Transverse colon (tissue), 4 donors: ENCODE measurements at places on chromosomes 5 and 9. TPM values are rescaled to one million over a fixed set of nuclear protein-coding genes. Genes with fewer than 3 reads are reported as not detected.

Gene TPPP
- total RNA-seq: 4.1 TPM

Gene LCN10
- 33.6 TPM for total RNA-seq

Gene ZNF879
- total RNA-seq: 7.0 TPM

- DNase-seq: no peak
These were observed 64.3 kb upstream of the MYO10 start for GRCh38 chr5:17000291-17000939.

DNA sequence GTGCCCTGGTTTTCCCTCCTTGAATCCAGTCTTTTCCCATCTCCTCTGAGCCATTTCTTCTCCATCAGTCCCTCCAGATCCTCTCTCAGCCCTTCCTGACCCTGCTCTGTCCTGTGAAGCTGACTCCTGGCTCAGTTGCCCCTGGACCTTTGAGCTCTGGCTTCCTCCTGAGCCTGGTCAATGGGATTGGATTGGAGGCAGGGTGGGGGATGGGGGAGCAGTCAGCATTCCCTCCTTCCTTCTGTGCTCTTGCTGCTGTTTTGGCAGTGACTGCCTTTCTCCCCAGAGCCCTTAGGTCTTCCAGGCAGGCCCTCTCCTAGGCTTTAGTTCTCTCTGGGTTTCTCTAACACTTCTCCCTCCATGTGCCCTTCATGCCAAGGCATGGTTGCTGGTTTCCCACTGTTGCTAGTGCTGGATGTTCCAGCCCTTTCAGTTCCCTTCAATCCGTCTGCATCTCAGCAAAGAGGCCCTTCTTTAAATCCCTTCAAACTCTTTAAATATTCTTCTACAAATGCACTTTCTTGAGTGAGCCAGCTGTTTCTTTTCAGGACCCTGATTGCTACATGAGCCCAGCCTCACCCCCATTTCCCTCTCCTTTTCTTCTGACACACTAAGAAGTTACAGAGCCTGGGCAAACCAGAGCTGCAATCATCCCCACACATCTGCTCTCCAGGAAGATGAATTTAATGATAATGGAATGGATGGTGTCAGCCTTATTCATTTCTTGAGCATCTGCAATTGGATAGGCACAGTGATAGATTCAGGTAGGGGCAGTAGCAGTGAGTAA, 2.2 kb downstream of the TNFSF15 start:
- no peak for DNase-seq

GRCh38 chr5:73603998-73604397, 22.0 kb upstream of the ARHGEF28 start:
- no peak for DNase-seq

Gene MSANTD3
- total RNA-seq: 7.1 TPM

Gene GABBR2
- total RNA-seq: not detected

- no peak for DNase-seq
These were observed 178.2 kb upstream of the FBXL7 start for GRCh38 chr5:15321776-15322175.

DNA sequence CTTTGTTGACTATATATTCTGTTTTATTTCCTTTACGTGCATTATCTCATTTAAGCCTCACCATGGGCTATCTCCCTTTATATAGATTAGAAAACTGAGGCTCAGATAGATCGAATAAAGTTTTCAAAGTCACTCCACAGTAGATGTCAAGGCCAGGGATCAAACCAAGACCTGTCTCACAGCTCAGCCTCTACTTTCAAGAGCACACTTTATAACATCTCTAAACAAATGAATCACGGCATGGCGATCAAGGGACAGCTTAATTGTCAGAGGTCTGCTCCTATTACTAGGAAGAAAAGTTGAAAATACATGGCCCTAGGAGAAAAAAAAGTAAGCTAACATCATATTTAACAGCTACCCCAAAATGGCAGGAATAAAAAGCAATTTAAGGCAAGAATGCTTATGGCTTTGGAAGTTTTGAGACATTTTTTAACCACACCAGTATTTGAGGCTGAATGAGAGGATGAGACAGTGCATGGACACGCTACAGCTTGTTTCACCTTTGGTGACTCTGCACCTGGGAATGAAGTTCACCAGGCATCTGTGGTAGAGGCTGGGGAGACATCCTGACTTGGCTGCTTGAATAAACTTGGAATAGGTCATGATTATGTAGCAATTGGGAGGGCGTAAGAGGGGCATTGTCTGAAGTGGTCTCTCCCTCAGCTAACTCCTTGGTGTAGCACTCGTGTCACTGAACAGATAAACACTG, 486.8 kb upstream of the WWC1 start:
- no peak for DNase-seq

DNA sequence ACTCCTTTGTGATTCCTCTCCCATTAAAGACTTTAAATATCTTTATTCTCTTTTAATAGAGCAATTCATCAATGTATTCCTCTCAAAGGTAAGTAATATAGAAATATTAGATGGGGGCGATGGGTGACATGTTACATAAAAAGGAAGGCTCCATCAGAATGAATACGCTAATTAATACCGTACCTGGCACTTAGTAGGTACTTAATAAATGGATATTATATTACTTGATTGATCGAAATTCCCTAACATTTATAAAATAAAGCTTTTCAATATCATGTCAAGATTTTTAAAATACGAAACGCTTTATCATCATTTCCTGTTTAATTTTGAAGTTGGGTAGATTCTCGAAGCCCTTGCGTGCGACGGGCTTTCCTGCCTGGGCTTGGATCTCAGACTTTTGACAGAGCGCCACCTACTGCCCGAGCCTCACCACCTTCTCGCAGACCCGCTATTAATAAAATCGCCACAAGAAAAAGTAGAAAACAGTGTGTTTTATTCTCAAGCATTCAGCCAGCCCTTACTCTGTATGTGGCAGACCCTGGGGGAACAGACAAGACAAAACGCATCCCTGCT, 99.4 kb downstream of the C5orf15 start:
- DNase-seq: peak; percentile 69

Gene SAXO1
- total RNA-seq: not detected

- DNase-seq: no peak
These were observed 119.3 kb upstream of the DPYSL3 start for GRCh38 chr5:147629196-147629595.

Gene NPDC1
- 452 TPM for total RNA-seq

- DNase-seq: no peak
These were observed 13.0 kb upstream of the FGD3 start for GRCh38 chr9:92934321-92934720.

Gene COL23A1
- not detected for total RNA-seq

Gene PHF24
- 0.27 TPM for total RNA-seq

Gene PCDHGA8
- total RNA-seq: 11.5 TPM

DNA sequence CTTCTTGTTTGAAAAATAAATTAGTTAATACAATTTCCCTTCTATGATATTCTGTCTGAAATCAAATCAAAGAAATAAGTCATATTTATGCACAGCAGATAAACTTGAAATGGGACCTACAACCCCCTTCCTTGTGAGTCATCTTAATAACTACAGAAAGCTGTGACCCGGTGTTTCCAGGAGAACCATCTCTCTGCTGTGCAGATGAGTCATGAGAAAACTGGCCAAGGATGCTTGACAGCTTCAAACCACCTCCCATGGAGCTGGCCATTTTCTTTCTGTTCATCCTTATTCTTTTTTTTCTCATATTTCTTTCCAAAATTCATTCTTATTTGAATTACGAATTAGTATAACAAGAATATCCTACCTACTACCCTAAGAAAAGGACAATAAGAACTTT, 43.4 kb upstream of the NR4A3 start:
- no peak for DNase-seq

DNA sequence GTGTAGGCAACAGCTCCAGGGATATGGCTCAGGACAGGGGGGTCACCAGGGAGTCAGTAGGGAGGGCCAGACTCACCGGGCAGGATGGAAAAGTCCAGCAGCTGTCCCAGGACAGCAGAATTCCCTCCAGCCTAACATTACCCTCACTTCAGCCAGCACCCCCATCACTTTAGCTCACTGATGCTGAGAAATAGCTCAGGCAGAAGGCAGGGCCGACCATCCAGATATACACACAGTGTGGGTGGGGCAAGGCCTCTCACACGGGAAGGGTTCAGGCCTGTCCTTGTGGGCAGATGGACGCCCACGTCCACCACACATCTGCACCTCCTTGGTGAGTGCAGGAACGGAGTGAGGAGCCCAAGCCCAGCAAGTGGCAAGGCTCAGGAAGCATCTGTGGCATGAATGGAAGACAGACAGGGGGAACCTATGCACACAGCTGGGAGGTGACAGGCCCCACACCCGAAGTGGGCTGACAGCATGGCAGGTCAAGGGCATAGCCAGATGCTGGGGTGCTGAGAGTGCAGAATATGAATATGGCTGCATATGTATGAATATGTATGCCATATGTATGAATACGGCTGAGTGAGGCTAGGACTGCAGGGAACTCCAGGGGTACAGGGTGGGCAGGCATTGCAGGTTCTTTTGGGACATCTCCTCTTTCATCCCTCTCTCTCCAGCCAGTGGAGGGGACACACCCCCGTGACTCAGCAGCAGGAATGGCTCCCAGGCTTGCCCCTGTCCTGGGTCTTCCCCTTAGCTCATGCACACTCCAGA, 17.0 kb downstream of the BICD2 start:
- DNase-seq: no peak

GRCh38 chr9:126505697-126506346, 107.9 kb upstream of the LMX1B start:
- no peak for DNase-seq

DNA sequence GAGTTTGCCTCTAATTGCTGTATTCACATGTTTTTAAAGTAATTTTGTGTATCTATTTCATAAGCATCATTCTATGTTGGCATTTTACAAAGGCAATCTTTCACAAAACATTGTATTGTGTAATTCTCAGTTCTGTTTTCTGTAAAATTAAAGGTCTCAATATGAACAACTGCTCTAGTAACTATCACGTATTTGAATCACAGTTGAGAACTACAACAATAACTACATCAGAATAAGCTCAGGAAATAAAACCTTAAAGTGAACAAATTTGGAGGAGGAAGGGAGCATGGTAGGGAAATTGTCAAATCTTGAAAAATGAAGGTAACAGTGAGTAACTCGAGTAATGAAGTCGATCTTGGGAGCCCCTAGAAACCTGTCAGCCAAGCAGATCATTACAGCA, 22.5 kb upstream of the CAMK4 start:
- DNase-seq: no peak

Gene IQGAP2
- total RNA-seq: 46.8 TPM

- DNase-seq: no peak
These were observed 140.2 kb upstream of the TRIM32 start for GRCh38 chr9:116546711-116547581.

DNA sequence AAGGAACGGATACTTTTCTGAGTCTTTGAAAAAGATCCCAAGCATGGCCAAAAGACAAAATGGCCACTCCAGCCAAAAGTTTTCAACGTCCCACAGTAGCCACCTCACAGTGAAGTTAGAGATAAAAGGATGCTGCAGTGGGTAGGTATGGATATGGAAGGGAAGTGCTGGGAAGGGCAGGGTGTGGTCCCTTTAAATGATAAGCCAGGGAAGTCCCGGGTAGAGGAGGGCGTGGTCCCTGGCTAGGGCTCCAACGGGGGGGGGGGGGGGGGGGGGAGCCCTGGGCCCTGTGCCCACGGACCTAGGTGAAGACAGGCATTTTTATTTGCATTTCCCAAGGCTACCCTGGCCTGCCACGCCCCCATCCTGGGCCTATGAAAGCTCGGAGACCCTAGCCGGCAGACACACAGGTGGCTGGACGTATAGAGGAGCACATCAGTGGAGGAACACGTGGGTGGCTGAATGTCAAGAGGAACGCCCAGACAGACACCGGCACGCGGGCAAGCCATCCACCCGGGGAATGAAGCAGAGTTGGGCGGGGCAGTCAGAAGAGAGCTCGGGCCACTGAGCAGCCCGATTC, 306.7 kb downstream of the NFIB start:
- no peak for DNase-seq

Gene LHX3
- not detected for total RNA-seq

Gene TLX3
- total RNA-seq: not detected

Gene GM2A
- 8.2 TPM for total RNA-seq
